Brain microvascular endothelial cell (primary cell): ENCODE measurements at places on chromosomes 12 and 14.

DNA sequence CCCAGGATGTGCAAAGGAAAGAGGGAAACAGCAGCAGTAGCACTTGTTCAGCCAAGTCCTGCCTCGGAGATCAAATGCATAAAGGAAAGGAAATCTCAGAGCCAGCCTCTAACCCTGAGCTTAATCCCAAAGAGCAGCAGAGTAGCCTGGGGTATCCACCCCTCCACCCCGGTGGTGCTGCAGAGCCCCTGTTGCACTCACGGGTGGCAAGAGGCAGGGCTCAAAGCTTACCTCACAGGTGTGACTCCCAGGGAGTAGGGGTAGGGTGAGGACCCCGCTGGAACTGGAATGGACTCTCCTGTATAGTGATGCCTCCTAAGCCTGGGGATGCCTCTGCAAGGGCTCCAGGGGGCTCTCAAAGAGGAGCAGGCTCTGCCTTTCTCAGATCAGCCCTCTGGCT, 211.1 kb downstream of the CACNA1C start:
- DNase-seq: no peak

DNA sequence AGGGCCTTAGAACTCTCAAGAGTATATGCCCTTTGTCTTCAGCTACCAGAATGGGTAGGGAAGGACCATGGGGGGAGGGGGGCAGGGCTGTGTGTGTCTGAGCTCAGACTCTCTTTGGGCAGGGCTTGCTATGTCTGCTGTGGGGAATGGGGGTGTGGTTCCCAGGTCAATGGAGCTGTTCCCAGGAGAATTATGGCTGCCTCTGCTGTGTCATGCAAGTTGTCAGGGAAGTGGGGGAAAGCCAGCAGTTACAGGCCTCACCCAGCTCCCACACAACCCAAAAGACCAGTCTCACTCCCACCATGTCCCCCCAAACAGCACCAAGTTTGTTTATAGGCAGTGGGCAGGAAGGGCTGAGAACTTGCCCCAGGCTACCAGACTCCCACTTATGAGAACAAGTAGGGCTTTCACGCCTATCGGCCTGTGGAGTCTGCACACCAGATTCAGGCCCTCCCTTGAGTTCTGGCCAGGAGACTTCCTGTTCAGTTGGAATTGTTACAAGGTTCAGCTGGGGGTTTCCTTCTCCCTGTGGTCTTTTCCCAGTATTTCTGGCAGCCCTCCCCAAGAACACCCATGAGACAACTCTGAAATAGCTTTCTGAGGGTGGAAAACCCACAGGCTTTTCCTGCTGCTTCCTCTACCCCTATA, 6.1 kb upstream of the SERPINA11 start:
- DNase-seq: no peak

GRCh38 chr14:93989939-93990338, 7.2 kb upstream of the CCDC197 start:
- no peak for DNase-seq

DNA sequence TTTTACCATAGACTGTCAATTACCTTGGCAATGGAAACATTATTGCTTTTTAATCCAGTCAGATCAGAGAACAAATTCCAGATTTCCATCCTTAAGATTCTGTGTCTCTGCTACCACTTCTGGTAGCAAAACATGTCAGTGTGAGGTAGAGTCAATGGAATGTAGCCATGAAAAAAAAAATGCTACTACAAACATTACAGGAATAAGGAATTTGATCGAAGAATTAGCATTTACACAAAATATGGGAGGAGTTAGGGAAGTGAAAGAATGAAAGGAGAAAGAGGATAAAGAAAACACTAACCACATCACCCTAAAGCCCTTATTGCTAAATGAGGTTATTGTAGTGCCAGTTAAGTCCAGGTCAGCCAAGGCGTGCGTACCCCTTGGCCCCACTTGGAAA, 9.2 kb downstream of the MED21 start:
- no peak for DNase-seq

DNA sequence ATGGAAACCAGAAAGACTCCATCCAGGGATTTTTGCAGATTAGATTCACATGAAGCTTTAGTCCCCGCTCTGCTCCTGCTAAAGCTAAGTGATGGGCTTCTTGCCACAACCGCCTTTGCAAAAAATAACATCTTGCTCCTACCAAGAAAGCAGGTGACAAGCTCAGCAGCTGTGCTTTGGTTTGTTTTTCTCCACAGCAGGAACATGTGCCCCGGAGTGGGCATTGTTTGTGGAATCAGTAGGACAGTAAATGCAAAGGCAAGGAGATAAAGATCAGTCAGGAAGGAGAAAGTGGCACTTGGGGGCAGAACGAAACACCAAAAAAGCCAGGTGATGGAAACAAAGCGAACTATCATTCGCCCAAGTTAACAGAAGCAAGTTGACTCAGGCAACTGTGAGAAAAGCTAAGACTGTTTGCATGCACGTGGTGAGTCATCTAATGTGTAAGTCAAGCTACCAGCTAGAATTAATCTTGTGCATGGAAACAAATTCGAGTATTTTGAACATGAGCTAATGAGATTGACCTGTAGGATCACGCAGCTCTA, 165.5 kb upstream of the PLXNC1 start:
- DNase-seq: peak; percentile 66

- no peak for DNase-seq
Measured at GRCh38 chr12:128083132-128083729, 183.7 kb upstream of the TMEM132C start.
